ENCODE measurements at places on chromosomes 16 and 17.

GRCh38 chr16:4945560-4946502 is 8.9 kb upstream of the PPL start:
- no peak for DNase-seq

GRCh38 chr16:67552476-67552875 is 9.8 kb upstream of the CTCF start:
- DNase-seq = no peak

GRCh38 chr16:19274165-19274797 is 11.2 kb upstream of the CLEC19A start:
- no peak for DNase-seq

- DNase-seq = no peak
These were observed 19.3 kb downstream of the MFSD11 start for GRCh38 chr17:76757256-76757655.

GRCh38 chr16:4477966-4478365 is 1.8 kb downstream of the HMOX2 start:
- no peak for DNase-seq

Data from brain microvascular endothelial cell (primary cell).